Endothelial cell of umbilical vein (primary cell): ENCODE measurements at places on chromosomes 1 and 21. TPM values are rescaled to one million over a fixed set of nuclear protein-coding genes. Genes with fewer than 3 reads are reported as not detected.

The AK2 gene
- 131 and 134 TPM in 2 replicates for total RNA-seq

The PRSS38 gene
- total RNA-seq = not detected in 2 replicates

- peaks cover 3% of the 10 kb centered on the region for H3K27me3 ChIP-seq
- H3K27ac ChIP-seq = no peak overlapping the region
- no peak for DNase-seq
- no peaks in the 10 kb centered on the region for H3K4me1 ChIP-seq
- H3K4me3 ChIP-seq = no peak overlapping the region
Observed at GRCh38 chr1:20381045-20381641, 90.5 kb downstream of the VWA5B1 start.

DNA sequence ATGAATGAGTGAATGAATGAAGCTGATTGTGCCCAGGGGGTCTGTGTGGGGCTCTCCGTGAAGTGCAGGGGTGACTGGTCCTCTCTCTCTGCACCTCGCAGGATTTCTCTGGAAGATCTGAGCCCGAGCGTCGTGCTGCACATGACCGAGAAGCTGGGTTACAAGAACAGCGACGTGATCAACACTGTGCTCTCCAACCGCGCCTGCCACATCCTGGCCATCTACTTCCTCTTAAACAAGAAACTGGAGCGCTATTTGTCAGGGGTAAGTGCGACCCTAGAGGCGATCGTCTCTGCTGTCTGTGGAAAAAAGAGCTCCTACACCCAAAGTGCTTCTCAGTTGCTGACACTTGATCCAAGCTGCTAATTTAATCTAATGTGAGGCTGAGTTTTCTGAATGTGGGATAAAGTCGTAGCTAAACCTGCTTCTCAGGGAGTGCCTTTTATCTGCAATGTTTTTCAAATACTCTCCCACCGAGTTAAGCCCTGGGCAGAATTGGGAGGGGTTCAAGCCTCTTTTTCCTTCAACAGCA is 101.7 kb downstream of the HUNK start:
- DNase-seq = no peak
- H3K27ac ChIP-seq = no peak overlapping the region
- no peaks in the 10 kb centered on the region for H3K27me3 ChIP-seq
- no peaks in the 10 kb centered on the region for H3K36me3 ChIP-seq

DNA sequence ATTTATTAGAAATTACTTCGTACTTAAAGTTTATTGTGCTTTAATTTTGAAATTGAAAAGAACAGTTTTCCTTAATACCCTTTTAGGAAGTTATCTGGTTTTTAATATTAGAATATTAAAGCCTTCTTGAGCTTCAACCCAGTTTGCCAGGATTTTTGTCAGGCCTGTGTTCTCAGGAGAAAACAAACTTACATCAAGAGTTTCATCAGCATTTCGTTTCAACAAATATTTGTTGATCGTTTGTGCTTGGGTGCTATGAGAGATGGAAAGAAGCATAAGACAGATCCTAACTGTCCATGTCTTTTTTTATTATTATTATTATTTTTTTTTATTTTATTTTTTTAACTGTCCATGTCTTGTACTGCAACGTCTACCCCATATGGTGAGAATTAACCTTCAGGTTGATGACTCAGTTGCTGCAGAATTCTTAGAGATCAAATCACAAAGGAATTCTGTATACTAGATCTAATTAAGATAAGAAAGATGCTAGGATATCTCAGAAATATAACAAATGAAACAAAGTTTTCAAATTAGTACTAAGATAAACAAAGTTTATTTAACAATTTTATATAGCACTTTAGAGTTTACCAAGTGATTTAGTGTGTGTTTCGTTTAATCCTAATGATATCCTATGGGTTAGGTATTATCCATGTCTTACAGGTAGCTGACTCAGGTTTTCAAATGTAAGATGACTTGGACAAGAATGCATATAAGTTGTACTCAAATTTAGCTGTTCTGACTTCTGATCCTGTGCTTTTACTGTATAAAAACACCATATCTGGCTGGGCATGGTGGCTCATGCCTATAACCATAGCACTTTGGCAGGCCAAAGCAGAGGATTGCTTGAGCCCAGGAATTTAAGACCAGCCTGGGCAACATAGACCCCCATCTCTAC is 14.3 kb downstream of the FBXO28 start:
- no peak for DNase-seq
- no peaks in the 10 kb centered on the region for H3K27me3 ChIP-seq
- H3K4me1 ChIP-seq = peaks cover 3% of the 10 kb centered on the region
- H3K4me3 ChIP-seq = no peak overlapping the region
- H3K36me3 ChIP-seq = peaks cover 5% of the 10 kb centered on the region

The RPE65 gene
- total RNA-seq = not detected in 2 replicates

The FAM110D gene
- total RNA-seq = 4.4 and 5.1 TPM in 2 replicates

The FMO4 gene
- total RNA-seq = 0.16 and 0.33 TPM in 2 replicates

- no peak overlapping the region for H3K4me3 ChIP-seq
- H3K27me3 ChIP-seq = peaks cover 26% of the 10 kb centered on the region
- no peak for DNase-seq
- H3K27ac ChIP-seq = no peak overlapping the region
Observed at GRCh38 chr21:38254970-38255369, 1.8 kb upstream of the KCNJ15 start.

The NIBAN1 gene
- total RNA-seq = 1.5 and 2.8 TPM in 2 replicates

DNA sequence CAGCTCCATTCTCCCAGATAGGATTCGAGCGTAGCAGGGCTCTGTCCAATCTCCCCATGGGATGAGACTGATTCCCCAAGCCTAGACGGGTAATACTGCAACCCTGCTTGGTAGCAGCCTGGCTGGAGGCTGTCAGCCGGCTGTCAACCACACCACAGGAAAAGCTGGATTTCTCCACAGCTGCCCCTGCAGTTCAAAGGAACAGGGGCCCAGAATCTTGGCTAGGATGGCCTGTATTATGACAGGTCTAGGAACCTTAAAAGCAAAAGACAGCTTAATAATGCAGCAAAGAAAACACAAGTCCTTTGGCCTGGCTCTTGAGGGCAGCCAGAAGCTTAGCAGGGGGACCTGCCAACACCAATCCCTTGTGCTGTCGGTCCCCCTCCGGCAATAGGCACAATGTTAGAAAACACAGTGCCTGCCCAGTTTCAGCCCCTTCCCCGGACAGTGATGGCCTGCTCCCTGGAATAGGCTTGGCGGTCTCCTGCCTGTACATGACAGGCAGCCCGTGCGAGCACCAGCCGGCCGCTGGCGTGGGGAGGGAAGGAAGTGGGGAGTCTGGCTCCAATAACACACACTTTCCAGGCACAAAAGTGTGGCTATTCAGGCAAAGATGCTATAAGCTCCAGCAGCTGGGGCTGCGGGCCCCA is 90.5 kb downstream of the TRABD2B start:
- no peak overlapping the region for H3K4me3 ChIP-seq
- H3K4me1 ChIP-seq = peaks cover 23% of the 10 kb centered on the region
- H3K27ac ChIP-seq = peak overlapping the region; percentile 35
- H3K36me3 ChIP-seq = no peaks in the 10 kb centered on the region

DNA sequence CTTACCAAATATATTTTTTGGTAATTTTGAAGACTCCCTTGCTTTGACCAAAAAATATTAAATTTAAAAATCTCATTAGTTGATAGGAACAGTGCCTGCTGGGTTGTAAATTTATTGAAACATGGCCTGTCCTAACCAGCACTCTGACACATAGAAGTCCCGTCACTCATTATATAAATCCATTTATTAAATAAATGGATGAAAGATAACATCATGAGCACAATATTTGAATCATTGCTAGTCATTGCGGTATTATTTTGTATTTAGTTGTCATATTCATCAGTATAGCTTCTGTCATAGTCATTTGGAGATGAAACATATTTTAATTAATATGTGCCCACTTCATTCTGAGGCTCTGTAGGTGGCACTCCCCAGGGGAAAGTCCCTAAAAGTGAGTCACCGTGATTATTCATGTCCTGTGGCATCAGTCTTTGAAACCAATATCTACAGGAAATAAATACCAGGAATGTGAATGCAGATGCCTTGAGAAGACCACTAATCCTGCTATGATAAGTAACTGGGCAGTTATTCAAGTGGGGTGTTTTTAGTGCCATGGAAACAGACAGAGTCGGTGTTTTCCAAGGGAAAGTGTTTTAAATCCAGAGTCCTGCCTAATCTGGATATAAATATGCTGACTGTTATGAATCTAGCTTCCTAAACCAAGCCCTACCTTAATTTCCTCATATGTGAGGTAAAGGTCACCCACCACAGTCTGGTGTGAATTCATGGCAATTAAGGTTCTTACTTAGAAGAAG is 302.0 kb downstream of the DUSP10 start:
- peaks cover 31% of the 10 kb centered on the region for H3K4me1 ChIP-seq
- peak; percentile 94 for DNase-seq
- no peaks in the 10 kb centered on the region for H3K27me3 ChIP-seq
- no peaks in the 10 kb centered on the region for H3K36me3 ChIP-seq
- H3K4me3 ChIP-seq = no peak overlapping the region

GRCh38 chr1:52321061-52321460 is 44.9 kb downstream of the CC2D1B start:
- no peaks in the 10 kb centered on the region for H3K36me3 ChIP-seq
- no peak overlapping the region for H3K27ac ChIP-seq
- no peaks in the 10 kb centered on the region for H3K27me3 ChIP-seq
- no peak for DNase-seq

The APCS gene
- not detected in 2 replicates for total RNA-seq

DNA sequence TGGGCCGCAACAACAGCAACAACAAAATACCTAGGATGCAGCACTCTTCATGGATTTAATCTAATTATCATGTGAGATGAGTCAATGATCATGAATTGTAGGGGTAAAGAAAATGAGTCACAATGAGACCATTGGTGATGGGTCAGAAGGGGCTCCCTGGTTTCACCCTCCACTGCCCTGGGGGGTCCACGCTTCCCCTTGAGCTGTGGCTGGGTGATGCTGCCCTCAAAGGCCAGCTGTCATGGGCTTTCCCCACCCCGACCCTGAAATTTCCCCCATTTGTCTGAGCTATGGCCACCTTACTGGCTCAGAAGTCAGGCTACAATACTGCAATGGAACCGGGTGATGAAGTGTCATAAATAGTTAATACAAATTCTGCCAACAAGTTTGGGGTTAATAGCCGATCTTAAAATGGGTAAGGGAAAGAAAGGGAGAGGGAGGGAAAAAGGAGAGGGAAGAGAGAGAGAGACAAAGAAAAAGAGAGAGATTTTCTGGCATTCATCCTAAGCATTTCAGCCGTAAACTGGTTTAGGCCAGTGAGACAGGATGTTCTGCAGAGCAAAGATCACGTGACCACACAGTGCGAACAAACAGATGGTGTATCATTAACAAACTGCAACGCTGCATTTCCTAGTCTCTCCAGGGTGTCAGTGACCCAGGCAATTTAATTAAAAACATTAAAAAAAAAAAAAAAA is 143.4 kb upstream of the ERRFI1 start:
- peak overlapping the region; percentile 59 for H3K27ac ChIP-seq
- no peaks in the 10 kb centered on the region for H3K27me3 ChIP-seq

DNA sequence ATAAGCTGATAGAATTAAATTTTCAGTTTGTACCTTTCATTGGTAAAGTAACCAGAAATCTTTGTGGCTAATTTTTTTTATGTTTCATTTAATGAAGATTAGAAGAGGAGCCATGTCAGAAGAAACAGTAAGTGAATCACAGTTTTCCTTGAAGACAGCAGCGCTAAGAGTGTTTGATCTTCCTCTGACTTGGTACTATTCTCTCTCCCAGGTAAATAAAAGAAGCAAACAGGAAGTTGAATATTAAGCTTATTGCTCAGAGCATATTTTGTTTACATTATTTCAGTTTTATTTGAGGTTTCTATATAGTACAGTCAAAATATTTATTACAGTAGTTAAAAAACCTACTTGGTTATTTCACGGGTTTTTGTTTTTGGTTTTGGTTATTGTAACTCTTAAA is 3.7 kb downstream of the MIGA1 start:
- no peak for DNase-seq
- H3K36me3 ChIP-seq = no peaks in the 10 kb centered on the region
- H3K4me1 ChIP-seq = peaks cover 10% of the 10 kb centered on the region
- H3K4me3 ChIP-seq = no peak overlapping the region

The GNG12 gene
- 145 and 152 TPM in 2 replicates for total RNA-seq

GRCh38 chr1:232550007-232550406 is 79.9 kb downstream of the SIPA1L2 start:
- no peak for DNase-seq
- peaks cover 12% of the 10 kb centered on the region for H3K4me1 ChIP-seq
- no peak overlapping the region for H3K4me3 ChIP-seq
- no peaks in the 10 kb centered on the region for H3K27me3 ChIP-seq
- no peaks in the 10 kb centered on the region for H3K36me3 ChIP-seq

DNA sequence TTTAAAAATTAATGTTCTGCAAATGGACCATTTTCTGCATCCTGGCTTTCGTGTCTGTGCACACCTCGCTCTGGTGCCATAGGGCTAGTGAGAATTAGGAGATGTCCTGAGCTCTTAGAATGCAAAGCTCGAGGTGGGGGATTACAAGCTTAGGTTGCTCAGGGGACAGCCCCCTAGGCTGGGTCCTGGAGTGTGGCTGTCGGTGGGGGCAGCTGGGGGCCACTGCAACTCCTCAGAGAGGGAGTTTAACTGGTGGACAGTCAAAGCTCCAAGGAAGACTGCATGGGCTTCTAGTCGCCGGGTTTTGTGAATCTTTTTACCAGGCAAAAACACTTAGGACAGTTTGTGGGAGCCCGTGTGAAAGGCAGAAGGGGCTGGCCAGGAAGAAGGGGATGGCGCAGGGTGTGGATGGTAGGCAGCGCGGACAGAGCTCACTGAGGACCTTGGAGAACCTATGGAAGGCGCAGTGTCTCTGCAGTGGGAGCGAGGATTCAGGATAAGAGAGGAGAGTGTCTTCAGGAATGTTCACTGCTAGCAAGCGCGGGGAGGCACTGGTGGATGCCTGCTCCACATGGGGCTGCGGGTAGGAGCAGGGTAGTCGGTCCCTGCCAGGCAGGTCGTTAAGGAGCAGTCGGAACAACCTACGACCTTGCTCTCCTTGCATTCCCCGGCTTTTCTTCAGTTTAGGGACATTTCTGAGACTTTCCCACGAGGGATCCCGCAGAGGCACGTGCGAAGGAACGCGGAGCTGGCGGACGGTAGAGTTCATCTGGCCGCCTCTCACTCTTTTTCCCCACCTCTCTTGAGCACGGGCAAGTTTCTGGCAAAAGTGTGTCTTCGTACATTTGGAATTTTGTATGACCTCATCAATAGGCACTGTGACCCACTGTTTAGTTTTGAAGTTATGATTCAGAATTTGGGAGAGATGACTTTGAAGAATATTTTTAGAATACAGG is 12.9 kb upstream of the KCNE1 start:
- H3K4me1 ChIP-seq = peaks cover 23% of the 10 kb centered on the region
- H3K4me3 ChIP-seq = peak overlapping the region; percentile 5
- H3K27me3 ChIP-seq = no peaks in the 10 kb centered on the region
- H3K36me3 ChIP-seq = peaks cover 11% of the 10 kb centered on the region
- H3K27ac ChIP-seq = peak overlapping the region; percentile 98

- no peak overlapping the region for H3K27ac ChIP-seq
- no peaks in the 10 kb centered on the region for H3K27me3 ChIP-seq
- no peak overlapping the region for H3K4me3 ChIP-seq
Observed at GRCh38 chr21:46118316-46119143, 20.6 kb downstream of the COL6A2 start.

The EIF3I gene
- total RNA-seq = 186 and 203 TPM in 2 replicates

The PLA2G2F gene
- total RNA-seq = not detected in 2 replicates

GRCh38 chr1:112358061-112358770 is 37.8 kb upstream of the CTTNBP2NL start:
- H3K4me3 ChIP-seq = no peak overlapping the region
- DNase-seq = no peak
- H3K36me3 ChIP-seq = no peaks in the 10 kb centered on the region
